ENCODE measurements at places on chromosomes 6 and 20.

DNA sequence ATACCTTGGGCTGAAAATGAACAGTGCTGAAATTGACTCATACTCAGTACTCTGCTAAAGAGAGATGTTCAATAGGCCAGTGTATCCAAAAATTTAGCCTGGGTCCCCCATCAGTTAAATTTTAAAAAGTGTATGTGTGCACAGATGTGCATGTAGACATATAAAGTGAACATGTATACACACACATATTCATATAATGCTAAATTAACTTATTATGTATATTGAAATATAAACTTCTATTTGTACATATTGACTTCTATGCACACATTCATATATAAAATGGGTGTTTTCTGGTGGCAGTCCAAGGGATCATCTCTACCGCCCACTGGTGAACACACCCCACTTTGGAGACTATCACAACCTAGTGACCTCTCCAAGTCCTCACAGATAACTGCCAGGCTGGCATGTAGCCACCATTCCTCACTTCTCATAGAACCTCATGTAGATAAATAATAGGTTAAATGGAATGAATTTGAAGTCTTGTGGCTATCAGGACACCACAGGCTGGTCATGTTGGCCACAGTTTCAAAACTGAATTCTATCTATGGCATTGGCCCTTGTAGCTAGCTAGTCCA, 8.8 kb downstream of the SLC22A16 start:
- no peak for DNase-seq

DNA sequence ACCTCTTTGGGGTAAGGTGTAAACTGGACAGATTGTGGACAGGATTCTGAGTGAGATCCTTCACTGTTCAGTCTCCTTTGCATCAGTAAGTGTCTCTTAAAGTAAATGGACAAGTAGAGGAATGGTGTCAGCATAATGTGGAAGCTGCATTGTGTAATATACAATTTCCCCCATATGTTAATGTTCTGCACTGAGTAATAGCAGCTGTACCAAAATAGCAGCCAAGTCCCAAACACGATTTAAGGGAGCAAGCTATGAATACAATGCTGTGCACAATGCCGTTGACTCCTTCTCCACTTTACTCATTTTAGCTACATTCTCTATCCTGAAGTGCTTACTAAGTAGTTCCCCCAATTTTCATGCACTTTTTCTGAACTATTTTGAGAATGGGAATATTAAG, 21.1 kb upstream of the TRIM26 start:
- no peak for DNase-seq

DNA sequence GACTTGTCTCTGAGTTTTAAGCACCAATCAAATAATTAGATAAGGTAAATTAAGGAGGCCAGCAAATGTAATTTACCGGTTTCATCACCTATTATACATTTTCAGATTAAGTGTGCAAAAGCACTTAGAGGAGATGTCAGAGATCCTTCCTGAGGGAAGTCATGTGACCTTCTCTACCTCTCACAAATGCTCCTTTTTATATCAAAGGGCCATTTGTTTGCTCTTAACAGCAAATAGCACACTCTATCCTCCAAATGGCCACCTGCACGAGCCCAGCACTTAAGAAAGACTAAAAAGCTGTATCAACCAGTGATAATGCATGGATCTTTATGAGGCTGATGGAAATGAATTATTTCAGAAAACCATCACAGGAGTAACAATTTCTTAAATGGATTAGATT, 149.4 kb downstream of the ELOVL4 start:
- DNase-seq, result no peak

- DNase-seq, result no peak
These were observed 261.4 kb downstream of the LRFN2 start for GRCh38 chr6:40325791-40326190.

DNA sequence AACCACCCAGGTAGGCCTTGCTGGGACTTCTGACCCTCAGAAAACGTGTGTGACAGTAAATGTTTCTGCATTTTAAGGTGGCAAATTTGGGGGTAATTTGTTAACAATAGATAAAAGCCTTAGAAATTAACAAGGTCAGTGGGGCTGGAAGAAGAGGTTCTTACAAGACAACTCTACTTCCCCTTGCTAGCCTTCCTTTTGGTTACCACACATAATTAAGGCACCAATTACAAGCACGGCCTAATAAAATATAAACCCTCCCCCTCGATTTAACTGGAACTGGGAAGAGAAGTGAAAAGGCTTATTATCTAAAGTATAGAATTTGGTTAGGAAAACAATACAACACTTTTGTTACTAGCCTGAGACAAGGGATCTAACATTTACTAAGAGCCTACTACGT, 38.8 kb downstream of the ELOVL5 start:
- no peak for DNase-seq

DNA sequence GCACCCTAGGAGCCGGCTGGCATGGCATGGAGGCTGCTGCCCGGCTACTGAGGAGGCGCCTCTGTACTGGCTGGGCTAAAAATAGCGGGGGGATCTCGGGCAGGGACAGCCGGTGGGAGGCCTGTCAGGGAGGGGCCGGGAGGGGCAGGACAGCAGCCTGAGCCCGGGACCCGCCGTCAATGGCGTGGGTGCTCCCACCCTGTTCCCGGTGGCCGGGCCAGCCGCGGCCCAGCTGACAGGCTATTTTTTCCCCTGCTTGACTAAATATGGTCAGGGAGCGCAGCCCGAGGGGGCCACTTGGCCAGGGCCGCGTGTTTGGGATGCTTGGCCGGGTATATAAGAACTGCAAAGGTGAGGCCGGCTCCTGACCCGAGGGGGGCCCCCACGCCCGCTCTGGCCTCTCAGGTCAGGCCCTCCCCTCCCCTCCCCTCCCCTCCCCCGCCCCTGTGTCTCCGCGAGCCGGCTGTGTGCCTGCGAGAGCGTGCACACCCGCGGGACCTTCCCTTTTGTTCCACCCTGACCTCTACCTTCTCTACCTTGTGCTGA, 74.4 kb upstream of the GATA5 start:
- no peak for DNase-seq

DNA sequence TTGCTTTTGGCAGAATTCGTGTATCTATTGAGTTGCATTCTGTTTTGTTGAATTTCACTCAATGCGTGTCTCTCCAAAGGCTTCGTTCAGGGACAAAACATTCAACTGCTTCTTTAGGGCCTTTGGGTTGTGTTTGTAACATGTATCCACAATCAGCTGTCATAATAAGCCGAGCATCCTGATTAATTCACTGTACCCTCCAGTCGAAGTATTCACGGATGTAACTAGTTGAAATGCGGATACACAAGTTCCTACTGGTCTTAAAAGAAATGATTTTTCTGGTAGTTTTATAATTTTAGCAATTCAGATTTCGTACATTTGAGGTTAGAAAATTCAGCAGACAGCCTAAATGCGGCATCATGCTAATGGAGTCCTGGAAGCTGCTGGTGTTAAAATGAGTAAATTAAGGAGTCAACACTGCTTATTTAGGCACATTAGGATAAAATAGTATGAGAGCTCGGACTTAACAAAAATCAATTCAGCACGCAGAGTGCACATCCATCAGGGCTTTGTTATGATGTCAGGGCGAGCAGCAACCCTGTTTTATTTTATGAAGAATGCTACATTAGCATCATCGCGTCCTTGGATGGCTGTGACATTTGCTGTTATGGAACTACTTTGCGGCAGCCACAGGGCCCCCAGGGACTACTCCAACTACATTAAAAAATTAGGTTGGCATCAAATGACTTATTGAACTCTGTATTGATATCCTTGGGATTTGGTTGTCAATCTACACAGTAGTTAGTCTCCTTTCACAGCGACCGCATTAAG, 489.3 kb upstream of the FLRT3 start:
- DNase-seq, result no peak

DNA sequence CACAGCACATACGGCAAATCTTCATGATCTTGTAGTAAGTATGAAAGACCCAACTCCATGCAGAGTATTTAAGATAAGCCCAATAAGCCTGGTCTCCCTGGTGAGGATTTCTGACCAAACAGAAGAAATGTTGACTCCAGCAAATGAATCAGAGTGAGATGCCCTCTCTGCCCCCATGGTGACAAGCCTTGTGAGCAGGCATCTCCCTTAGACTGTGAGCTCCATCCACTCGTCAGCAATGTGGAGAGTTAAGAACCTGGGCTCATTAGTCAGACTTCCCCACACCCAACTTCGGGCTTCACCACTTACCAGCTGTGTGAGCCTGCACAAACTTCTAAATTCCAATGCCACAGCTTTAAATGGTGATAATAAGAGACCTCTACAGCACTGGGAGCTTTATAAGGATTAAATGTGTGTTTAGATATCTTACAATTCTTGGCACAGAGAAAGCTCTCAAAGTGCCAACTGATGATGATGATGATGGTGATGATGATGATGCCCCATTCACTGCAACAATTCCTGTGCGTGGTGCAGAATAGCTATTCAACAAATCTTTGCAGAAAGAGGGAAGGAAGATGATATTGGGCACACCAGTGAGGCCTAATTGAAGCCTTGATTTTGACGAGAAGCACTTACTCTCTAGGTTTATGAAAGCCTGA, 253.4 kb upstream of the TAB2 start:
- no peak for DNase-seq

GRCh38 chr6:118320652-118321051, 227.4 kb upstream of the PLN start:
- no peak for DNase-seq

DNA sequence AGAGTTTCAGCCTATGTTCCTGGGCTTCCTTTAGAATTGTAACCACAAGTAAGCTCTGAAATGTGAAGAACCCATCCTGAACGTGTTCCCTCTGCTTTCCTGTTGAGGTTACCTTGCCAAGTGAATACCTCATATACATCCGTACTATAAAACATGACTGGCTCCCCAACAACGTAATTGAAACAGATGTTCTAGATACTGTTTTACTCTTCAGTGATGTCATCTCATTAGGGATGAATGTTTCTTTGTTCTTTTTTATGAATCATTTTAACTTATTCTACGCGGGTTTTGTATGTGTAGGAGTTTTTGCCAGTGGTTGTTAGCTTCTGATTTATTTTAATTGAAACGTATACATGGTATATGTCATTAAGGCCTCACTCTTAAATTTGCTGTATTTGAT, 166.8 kb downstream of the SAMD5 start:
- DNase-seq, result no peak

DNA sequence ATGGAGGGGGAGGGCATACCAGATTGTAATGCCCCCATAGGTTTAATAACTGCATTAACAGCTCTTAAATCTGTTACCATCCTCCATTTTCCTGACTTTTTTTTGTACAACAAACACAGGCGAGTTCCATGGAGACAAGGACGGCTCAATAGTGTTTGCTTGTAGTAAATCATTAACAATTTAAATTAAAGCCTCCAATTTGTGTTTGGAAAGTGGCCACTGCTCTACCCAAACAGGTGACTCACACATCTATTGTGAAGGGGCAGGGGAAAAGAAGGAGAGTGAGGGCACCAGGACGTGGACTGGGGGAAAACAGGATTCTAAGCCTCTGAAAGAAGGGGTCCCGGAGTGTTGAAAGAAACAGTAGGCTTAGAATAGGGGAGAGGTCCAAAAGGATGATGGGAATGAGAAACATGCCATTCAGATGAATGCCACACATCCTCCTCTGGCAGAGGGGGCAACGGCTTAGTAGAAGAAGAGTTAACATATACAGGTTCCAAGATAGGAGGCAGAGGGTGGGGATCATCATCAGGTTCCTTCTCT, 6.9 kb downstream of the GLYATL3 start:
- DNase-seq, result no peak

DNA sequence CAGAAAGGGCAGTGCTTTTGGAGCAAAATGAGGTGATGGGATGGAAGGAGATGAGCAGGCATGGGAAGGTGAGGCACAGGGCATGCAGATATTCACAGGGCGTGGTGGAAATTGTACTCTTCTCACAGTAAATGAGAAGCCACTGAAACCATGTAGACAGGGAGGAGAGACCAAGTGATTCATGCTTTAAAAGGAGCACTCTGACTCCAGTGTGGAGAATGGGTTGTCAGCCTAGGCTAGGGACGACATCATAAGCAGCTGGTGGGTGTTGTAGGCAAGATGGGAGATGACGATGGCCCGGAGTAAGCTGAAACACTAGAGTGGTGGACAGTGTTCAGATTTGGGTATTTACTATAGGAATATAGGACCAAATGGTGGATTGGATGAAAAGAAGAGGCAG, 18.4 kb downstream of the PDE7B start:
- DNase-seq, result no peak

DNA sequence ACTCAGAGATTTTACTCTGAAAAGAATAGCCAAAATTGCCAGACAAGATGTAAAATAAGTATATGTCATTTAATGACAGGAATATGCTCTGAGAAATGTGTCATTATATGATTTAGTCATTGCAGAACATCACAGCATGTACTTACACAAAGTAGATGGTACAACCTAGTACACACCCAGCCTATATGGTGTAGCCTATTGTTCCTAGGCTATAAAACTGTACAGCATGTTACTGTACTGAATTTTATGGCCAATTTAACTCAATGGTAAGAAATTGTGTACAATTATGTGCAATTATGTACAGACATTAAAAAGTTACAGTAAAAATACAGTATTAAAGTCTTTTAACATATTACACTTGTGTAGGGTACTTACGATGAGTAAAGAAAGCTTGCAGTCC, 311.9 kb upstream of the EPHA7 start:
- no peak for DNase-seq

GRCh38 chr20:17179840-17180239, 47.0 kb upstream of the PCSK2 start:
- no peak for DNase-seq

- no peak for DNase-seq
These were observed 64.8 kb downstream of the SNX9 start for GRCh38 chr6:157887892-157888291.

DNA sequence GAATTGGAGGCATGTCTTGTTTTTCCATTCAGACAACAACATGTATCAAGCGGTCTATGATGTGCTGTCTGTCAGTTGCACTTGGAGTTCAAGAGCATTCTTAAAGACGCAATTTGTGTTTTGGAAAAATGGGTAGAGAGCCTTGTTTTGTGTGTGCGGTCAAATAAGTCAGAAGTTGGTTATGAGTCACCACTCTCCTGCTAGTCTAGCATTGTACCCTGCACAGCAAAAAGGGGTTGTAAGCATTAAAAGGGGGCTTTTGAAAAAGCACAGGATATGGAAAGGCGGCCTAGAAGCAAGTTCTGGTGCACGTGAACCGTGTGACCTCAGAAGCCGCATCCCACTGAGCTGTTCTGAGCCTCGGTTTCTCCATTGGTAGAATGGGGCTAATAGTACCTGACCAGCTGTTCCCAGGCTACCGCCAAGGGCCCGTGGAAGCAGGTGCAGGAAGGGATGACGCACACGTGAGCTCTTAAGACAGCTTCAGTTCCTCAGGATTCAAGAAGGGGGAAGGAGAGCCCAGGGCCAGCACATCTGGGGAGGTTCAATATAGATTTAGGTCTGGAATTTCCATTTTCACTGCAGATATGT, 61.6 kb upstream of the SNX9 start:
- DNase-seq, result no peak

- no peak for DNase-seq
These were observed 265.6 kb upstream of the BTBD3 start for GRCh38 chr20:11652128-11652527.

GRCh38 chr6:3962291-3963280, 113.4 kb downstream of the FAM50B start:
- DNase-seq, result no peak

DNA sequence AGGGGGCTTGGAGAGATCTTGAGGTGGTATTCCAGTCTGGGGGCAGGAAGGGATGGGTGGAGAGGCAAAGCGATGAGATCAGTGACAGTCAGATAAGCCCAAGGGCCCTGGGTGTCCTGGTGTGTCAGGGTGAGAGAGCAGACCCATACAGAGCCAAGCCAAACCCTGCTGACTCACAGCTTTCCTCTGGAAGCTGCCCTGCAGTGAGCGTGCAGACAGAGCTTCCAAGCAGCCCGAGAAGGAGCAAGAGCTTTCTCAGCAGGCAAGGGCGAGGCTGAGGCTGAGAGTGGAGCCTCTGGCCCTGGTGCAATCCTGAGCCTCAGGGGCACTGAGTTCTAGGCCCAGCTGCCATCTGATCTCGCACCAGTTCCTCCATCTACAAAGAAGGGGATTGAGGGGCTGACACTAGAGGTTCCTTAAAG, 91.1 kb upstream of the HIVEP1 start:
- DNase-seq, result no peak

Measured in stimulated activated CD8-positive, alpha-beta memory T cell treated with anti-CD3 and anti-CD28 coated beads, Interleukin-15, amount 100 ng/mL, for 24 hours (primary cell).